BJ (cell line): ENCODE measurements at places on chromosomes 3 and 15. TPM values are rescaled to one million over a fixed set of nuclear protein-coding genes. Genes with fewer than 3 reads are reported as not detected.

The COX17 gene
- polyA plus RNA-seq: 42.0 and 48.1 TPM in 2 replicates

The PATL2 gene
- 0.09 and 0.12 TPM in 2 replicates for polyA plus RNA-seq

The CFAP44 gene
- polyA plus RNA-seq: 0.82 and 2.8 TPM in 2 replicates

The CLEC3B gene
- 18.2 and 22.3 TPM in 2 replicates for polyA plus RNA-seq

The UROC1 gene
- polyA plus RNA-seq: not detected in 2 replicates

The SEMA6D gene
- polyA plus RNA-seq: 1.1 and 2.1 TPM in 2 replicates

The THBS1 gene
- 3,704 and 6,610 TPM in 2 replicates for polyA plus RNA-seq

The ATP1B3 gene
- polyA plus RNA-seq: 59.7 and 143 TPM in 2 replicates

The RETNLB gene
- not detected in 2 replicates for polyA plus RNA-seq

The CACNA2D3 gene
- 0.56 and 0.81 TPM in 2 replicates for polyA plus RNA-seq

The GPR171 gene
- not detected in 2 replicates for polyA plus RNA-seq
